Erythroblast (primary cell): ENCODE measurements at places on chromosomes 2 and 18.

- no peak for DNase-seq
Measured at GRCh38 chr2:235504441-235505180, 10.8 kb downstream of the AGAP1 start.

DNA sequence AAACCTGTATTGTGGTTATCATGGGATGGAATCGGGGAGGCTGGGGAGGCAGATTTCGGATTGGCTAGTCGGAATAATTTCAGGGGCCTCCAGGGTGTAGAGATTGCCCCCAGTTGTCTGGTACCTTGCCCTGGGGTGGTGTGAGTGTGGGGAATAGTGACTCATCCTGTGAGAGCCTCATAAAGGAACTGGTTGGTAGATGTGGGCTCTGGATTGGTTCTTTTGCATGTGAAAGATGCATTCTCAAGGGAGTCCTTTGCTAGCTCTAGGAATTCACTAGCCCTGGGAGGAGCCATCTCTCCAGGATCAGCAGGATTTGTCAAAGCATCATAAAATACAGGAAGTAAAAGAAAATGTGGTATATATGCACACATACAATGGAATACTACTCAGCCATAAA, 331.6 kb downstream of the SETBP1 start:
- no peak for DNase-seq

DNA sequence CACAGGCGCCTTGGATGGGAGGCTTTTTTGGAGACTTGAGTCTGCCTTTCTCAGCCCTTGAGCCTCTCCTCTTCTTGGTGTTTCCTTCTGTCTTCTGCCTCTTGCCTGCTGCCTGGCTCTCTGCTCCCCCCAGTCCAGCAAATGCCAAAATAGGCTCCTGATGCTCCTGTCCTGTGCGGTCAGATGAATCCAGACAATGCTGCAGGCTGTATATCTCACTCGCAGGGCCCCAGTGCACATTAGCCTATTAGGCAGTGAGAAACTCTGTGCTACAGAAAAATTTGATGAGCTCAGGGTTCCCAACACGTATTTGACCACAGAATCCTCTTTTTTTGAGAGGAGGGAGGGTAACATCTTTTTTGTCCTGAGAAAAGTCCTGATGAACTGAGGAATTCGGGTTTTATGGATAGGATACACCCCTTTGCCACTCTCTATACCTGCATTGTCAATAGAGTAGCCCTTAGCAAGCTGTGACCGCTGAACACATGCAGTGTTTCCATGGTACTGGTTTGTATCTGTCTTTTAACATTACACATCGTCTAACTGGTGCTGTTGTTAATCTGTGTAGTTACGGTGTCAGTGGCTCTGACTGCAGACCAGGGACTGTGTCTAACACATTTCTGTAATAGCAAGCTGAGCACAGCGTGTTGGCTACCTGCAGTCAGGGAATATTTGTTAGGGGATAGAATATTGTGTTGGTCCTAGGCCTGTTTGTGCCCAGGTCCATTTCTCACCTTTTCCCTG, 50.8 kb downstream of the FAM228A start:
- no peak for DNase-seq

DNA sequence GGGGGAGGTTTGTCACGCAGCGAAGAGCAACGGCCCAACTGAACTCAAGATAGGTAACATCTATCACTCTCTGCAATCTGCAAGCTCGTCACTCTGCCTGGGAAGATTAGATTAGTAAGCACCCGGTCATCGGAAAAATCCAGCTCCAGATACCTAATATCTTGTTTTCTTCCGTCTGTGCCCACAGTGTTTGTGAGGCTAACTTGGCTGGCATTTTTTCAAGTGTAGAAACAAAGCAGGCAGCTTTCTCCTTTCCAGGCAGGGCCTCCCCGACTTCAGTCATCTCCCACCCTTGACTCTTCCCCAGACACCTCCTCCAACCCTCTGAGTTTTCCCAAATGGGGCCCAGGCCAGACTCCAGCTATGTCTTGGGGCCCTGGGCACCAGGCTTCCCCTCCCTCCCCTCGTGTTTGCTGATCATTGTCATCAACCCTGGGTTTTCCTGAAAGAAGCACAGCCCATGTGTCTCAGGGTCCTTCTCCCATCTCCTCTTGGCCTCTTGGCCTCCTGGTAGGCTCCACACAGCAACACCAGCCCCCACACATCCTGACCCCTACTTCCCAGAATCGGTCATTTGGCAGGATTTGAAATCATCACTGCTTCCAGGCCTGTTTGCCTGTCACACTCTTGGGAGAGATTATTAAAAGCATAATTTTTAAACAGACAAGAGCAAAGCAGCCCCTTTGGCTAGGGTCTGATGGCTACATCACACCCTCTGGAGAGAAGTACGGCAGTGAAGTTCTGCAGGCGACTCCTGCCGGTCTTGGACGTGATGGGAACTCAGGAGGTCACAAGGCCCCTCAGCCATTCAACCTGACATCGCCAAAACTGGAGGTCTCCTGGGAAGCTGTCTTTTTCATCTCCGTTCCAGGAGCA, 144.9 kb upstream of the ID2 start:
- peak; percentile 65 for DNase-seq

GRCh38 chr2:108560241-108560811, 26.1 kb downstream of the LIMS1 start:
- DNase-seq = no peak

GRCh38 chr2:161031511-161031910, 128.7 kb upstream of the TANK start:
- no peak for DNase-seq

- no peak for DNase-seq
Measured at GRCh38 chr2:223591596-223591995, 10.6 kb downstream of the SCG2 start.
